Stimulated activated CD4-positive, alpha-beta T cell treated with anti-CD3 and anti-CD28 coated beads, Interleukin-1b, Interleukin-23, amount 100 ng/mL, for 1 hour (primary cell): ENCODE measurements at places on chromosomes 7 and 10.

DNA sequence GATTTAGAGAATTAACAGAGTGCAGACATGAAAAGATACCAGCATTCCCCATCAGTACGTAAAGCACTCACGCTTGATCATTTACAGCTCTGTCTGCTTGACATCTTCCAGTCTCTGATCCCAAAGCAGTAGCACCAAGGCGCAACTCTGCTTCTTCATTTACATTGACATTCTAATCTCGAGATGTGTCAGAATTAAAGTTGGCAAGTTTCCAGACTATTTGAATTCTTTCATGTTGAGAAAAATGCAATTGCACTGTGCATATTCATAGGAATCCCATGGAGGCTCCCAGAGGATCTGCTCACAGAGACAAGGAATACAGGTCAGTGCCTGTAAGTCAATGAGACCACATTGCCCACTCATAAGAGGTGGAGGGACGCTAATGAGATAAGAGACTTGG lies 183.9 kb downstream of the LRRN3 start:
- no peak for DNase-seq

DNA sequence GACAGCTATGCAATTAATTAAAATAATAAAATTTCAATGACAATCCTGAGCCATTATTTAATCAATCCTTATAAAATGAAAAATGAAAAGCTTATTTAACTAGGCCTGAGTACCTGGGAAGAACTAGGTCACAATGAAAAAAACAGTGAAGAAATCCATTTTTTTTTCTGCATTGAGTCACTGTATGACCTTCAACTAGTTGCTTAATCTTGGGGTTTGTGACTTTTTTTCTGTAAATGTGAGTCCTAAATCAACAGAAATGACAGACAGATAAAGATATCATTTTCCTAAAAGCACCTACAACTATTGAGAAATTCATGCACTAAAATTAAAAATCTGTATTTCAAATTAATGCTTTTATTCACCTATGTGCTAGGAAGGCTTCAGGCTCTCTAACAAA lies 96.8 kb downstream of the TMEM26 start:
- DNase-seq, result no peak

- no peak for DNase-seq
Measured at GRCh38 chr7:47806701-47807103, 141.6 kb downstream of the PKD1L1 start.

- DNase-seq, result no peak
Measured at GRCh38 chr7:33040803-33041516, 21.6 kb downstream of the NT5C3A start.

DNA sequence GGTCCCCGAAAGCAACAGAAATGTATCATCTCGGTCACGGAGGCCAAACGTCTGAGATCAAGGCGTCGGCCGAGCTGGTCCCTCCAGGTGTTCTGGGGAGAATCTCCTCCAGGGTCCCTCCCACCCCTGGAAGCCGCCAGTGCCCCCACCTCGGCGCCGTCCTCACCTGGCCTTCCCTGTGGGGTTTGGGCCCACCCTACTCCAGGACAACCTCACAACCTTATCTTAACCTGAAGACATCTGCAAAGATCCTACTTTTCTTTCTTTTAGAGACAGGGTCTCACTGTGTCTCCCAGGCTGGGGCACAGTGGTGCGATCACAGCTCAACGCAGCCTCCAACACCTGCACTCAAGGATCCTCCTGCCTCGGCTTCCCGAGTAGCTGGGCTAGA lies 33.4 kb downstream of the ADAP1 start:
- DNase-seq, result no peak

- no peak for DNase-seq
Measured at GRCh38 chr10:124285587-124286527, 132.9 kb downstream of the OAT start.

DNA sequence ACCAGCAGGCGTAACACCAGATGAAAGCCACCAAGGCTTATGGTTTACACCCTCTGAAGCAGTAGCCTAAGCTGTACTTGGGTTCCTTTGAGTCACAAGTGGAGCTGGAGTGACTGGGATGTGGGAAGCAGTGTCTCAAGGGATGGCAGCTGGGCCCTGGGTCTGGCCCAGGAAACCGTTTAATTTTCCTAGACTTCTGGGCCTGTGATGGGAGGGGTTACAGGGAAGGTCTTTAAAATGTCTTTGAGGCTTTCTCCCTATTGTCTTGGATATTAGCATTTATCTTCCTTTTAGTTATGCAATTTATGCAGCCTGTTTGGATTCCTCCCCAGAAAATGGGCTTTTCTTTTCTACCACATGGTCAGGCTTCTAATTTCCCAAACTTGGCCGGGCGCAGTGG lies 568.2 kb downstream of the ANKRD7 start:
- DNase-seq, result no peak

- no peak for DNase-seq
Measured at GRCh38 chr10:650886-651615, 38.4 kb downstream of the DIP2C start.

DNA sequence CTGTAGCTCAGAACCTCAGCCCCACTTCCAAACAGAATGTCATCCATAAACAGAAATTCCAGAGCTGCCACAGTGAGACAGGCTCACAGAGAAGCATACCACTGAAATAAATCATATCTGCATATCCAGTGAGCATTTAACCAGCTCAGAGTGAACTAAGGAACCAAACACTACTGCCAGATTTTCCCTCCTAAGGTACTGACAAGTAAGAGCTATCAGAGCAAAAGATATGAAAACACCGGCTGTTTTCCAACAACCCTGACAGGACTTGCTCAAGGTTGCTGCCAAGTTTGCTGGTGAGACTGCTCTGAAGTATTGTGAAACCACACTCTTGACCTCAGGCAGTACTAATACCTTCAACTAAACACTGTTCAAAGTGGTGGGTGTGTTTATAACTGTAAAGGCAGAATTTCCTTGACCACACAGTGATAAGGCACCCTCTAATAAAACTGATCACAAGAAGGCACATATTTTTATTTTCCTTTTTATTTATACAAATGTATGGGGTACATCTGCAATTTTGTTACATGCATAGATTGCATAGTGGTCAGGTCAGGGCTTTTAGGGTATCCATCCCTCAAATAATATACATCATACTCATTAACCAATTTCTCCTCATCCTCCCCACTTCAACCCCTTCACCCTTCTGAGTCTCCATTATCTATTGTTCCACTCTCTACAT lies 18.3 kb downstream of the SGMS1 start:
- no peak for DNase-seq

DNA sequence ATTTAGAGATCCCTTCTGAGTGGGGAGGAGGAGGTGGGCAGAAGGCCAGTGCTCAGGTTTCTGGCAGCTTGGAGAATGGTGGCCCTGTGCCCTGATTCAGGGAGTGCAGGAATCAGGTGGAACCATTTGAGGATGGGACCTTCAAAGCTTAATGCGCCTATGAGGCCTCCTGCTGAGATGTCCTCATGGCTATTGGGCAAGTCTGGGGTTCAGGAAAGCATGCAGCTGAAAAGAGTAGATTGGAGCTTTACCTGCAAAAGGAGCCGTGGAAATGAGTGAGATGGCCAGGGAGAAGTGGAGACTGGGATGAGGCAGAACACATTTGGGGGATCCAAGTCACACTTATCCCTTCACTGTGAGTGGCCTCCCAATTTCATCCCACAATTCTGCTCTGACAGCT lies 6.1 kb downstream of the FFAR4 start:
- no peak for DNase-seq

GRCh38 chr10:49414496-49414895 lies 18.6 kb upstream of the DRGX start:
- DNase-seq, result no peak

GRCh38 chr7:121372376-121373010 lies 23.6 kb downstream of the FAM3C start:
- DNase-seq, result no peak

GRCh38 chr7:4948402-4948801 lies 10.6 kb downstream of the MMD2 start:
- DNase-seq, result no peak

DNA sequence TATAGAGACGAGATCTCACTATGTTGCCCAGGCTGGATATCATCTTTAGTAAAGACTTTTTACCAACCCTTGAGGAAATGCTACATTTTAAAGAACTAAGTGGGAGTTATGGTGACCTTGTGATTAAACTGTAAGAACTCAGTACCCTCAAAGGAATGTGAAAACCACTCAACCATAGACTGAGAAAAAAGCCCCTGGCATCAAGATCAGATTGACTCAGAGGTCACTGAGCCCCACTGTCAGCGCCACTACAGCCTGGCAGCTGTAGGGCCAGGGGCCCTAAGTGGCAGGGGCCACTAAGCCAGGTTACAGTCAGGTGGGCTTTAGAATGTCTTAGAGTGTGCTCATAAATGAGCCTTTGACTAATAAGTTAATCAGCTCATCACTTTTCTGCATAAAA lies 55.9 kb downstream of the APBB1IP start:
- no peak for DNase-seq

- no peak for DNase-seq
Measured at GRCh38 chr7:41404375-41405074, 298.4 kb downstream of the INHBA start.

GRCh38 chr10:43027331-43027955 lies 49.4 kb upstream of the RET start:
- no peak for DNase-seq

GRCh38 chr10:70442332-70442988 lies 979 bp upstream of the NODAL start:
- no peak for DNase-seq

DNA sequence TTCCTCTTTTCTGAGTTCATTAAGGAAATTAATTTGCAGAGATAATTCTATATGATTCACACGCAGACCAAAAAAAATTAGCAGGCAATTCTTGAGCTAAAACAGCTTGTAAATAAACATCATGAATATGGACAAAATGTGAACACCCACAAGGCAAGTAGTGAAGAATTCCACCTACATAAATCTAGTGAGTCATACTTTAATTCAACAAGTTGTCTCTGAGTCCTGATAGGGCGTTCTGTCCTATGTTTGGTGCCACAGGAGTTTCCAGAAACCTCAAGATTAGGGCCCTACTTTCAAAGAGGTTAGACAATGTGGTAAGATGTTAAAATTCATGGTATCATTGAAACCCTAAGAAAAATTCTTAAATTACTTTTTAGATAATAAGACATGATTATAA lies 122.3 kb downstream of the SGMS1 start:
- DNase-seq, result no peak

DNA sequence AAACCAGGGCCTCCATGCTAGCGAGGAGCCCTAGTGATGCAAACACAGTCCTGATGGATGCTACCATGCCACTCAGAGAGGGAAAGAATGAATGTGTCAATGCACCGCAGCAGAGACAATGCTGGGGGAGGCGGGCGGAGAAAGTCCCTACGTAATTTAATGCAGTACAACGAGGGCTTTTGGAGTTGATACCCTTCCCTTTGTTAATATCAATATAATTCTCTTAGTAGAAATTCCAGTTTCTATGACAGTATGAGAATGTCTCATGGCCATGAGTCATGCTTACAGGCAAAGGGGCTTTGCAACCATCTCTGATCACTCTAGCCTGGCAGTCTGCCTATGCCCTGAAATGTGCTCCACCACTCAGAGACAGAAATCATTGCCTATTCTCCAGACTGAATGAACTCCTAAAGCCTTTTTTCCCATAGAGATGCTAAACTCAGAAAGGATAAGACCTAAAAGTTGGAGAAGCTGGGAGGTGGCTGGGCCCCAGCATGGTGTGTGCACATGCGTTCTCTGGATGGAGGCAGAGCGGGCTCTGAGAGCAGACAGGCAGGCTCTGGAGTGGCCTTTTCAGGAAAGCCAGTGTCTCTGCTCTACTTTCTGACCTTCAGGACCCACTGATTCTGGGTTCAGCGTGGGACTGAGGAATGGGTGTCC lies 20.3 kb upstream of the GIMAP2 start:
- DNase-seq, result peak; percentile 38

DNA sequence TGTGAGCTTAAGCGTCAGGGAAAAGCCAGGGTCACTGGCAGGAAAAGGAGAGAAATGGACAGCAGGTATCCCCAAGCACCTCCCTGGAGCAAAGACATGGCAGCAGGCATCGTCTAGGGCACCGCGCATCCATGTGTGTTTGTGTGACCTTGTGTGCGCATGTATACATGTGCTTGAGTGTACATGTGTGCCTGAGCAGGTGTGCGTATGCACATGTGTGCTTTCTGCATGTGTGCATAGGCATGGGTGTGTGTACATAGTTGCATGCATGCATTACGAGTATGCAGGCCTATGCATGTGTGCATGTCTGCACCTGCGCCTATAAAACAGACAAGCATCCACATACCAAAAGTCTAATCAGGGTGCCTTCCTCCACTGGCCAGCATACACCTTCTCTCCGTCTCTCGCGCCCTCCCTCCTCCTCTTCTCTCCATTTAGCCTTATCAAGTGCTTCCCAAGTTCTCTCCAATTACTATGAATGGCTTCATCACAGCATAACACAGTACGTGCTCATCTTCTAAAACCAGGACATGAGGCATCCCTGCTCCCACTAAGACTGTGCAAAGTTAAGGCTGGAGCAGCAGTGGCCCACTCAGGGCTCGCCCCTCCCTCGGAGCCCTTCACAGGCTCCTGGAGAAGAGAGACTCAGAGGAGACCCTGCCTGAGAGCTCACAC lies 30.6 kb downstream of the RASGEF1A start:
- DNase-seq, result no peak

GRCh38 chr7:28549998-28550397 lies 137.7 kb downstream of the CREB5 start:
- no peak for DNase-seq

GRCh38 chr10:95758351-95759025 lies 2.5 kb downstream of the ENTPD1 start:
- no peak for DNase-seq

DNA sequence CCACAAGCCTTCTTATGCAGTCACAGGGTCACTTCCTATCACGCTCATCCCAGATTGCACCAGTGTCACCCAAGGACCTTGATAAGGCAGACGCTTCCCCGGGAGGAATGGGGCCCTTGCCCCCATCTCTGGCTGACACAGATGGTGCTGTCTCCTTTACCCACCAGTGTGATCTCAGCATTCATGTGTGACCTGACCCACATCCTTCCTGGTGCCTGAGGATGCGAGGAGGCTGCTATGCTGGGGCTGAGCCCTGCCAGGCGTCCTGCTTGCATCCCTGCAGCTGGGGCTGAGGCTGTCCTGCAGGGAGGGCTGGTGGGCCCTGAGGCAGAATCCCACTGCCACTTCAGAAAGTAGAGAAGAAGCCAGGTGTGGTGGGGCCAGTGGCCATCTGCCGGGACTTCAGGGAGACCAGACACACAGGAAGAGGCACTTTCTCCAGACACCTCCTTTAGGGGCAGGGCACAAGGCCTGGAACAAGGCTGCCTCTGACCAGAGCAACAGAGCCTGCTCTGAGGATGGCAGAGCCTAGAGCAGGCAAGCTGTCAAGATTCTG lies 35.3 kb downstream of the RASGEF1A start:
- DNase-seq, result no peak

DNA sequence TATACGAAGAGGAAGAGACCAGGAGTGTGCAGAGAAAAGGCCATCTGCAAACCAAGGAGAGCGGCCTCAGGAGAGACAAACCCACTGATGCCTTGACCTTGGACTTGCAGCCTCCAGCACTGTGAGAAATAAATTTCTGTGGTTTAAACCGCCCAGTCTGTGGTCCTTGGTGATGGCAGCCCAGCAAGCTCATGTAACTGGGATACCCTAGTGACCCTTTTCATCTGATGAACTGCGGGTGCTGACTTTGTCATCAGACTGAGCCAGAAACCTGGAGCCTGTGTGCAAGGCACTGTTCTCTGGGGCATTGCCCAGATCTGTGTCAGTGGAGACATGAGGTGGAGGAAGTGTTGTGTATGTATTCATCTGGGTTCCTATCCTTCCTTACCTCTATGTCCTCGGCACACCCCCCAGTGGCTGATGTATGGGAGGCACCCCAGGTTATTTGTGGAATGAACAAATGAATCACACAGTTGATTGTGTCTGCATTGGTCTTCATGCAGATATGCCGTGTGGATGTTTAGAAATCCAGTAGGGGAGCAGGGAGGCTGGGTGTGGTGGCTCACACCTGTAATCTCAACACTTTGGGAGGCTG lies 64.5 kb upstream of the BTBD16 start:
- no peak for DNase-seq
